ENCODE measurements at places on chromosomes 3 and 15.

GRCh38 chr3:40869939-40870338 is 329.4 kb upstream of the CTNNB1 start:
- DNase-seq, result no peak

DNA sequence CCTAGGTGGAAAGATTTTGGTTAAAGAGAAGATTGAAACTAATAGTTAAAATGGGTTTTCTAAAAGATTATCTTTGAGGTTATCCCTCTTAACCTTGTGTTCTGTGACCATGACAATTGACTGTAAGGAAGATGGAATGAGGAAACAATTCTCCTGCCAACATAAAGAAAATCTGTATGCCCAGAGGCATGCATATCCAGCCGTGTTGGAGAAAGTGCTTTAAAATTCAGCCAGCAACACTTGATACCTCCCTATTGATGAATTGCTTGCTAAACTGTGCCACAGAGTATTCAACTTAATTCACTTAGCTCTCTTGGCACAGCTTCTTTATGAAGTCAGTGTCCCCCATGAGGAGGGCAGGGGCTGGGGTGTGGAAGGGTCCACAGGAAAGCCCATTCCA is 203.5 kb downstream of the UBE2E2 start:
- no peak for DNase-seq

GRCh38 chr3:42254566-42254965 is 11.4 kb downstream of the CCK start:
- no peak for DNase-seq

- no peak for DNase-seq
Observed at GRCh38 chr3:16369276-16369675, 104.3 kb downstream of the OXNAD1 start.

- no peak for DNase-seq
Observed at GRCh38 chr3:71510510-71510909, 73.0 kb downstream of the FOXP1 start.

DNA sequence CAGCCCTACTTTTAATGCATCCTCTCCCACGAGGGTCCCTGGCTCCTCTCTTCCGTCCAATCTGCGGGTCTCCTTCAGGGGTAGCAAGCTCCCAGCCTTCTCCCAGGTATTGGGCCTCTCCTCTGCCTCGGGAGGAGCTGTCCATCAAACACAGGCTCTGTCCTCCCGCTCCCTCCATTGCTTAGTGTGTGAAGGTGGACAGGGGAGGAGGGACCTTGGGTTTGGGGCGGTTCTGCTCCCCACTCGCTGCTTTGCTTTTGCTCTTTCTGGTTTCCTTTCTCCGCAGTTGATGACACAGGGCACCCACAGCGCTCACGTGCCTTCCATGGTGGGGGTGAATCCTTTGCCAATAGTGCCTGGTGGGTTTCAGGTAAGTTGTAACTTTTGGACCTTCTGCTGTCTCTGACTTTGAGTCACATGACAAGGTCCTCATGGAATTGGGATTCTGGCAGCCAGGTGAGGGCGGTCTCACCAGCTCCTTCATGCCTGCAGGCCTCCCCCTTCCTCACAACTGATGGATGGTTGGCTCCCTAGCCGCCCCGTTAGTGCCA is 18.9 kb downstream of the MUC20 start:
- no peak for DNase-seq

DNA sequence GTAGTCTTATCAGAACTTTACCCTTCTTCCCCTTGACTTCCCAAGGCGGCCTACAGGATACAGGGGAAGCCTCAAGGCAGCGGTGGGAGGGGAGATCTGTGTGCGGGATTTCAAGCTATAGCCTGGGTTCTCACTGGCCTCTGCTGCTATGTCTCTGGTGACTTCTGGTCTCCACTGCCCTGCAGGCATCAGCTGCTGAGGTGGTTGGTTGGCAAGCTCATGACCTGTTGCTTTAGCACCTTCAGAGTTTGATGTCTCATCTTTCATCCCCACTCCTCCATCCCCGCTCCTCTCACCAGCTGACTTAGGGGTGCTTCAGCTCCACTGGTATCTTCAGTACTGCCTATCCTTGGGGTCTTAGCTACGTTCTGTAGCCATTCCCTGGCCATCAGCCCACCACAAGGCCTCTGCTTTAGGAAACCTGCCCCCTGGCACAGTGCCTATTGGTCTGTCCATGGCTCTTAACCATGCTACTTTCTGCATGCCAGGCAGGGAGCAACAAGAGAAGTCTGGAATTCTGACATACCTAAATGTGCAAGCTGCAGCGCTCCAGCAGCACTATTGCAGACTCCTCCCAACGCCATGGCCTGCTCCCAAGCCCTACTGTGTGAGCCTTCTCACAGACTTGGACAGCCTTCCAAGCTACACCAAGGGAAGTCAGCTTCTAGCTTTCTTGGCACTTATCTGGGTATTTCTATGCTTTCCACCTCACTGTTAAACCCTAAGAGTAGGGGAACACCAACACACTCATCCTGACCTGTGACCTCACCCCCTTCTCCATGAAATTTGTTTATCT is 1.8 kb upstream of the YEATS2 start:
- DNase-seq, result no peak

DNA sequence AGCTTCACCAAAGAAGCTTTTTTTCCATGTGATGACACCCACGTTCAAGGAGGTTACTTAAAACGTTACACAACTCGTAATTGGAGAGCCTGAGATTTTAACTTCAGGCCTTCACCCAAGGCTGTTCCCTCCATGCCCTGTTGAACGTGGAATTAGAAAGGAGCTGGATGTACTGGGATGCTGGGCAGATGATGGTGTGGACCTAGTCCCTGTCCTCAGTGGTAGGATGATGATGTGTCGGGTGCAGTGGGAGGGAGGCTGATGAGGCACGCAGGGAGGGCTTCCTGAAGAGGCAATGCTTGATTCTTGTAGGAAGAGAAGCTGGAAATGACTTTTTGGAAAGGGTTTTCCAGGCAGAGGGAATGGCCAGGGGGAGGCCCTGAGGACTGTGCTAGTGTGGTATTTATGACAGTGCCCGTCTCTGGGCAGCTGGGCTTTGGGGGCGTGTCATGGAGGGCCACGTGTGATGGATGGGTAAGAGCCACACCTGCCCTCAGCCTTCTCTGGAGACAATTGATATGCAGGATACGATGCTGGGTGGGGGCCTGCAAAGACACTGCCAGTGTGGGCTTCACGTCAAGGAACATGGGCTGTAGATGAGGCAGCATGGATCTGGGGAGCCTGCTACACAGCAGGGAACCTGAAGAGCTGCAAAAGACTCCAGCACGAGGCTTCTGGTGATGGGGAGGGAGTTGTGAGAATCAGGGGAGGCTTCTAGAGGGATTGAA is 15.3 kb downstream of the SYNM start:
- DNase-seq, result no peak

DNA sequence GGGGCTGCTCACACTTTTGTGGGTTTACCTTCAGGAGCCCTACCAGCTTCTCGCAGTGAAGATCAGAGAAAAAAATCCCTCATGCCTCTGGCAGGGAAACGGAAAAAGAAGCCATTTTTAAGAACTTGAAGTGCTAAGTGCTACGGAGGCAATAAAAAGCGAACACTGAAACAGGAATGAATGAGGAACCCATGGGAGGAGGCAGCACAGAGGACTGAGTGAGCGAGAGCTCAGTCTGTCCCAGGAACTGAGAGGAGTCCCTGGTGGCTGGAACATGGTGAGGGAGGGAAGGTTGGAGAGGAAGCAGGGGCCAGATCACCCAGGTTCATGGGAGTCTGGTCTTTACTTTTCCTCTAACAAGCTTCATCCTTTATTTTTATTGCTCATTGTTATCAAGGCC is 228.1 kb upstream of the PROK2 start:
- DNase-seq, result no peak

GRCh38 chr15:70605606-70606410 is 157.6 kb downstream of the UACA start:
- DNase-seq, result no peak

DNA sequence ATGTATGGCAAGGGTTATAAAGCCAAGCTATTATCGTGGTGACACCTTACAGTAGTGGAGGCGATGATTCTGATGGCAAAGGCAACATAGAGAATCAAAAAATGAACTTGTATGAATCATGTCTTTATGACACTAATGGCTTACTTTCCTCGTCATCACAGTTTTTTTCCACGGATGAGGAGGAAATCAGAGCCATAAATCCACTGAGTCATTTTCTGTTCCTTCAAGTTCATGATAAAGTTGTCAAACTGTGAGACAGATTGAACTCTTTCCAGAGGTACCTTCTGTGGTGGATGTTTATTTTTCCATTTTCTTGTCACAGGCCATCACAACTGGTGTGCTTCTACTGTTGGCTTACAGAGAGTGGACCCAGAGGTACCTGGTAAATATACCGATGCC is 8.5 kb downstream of the TMEM212 start:
- no peak for DNase-seq

DNA sequence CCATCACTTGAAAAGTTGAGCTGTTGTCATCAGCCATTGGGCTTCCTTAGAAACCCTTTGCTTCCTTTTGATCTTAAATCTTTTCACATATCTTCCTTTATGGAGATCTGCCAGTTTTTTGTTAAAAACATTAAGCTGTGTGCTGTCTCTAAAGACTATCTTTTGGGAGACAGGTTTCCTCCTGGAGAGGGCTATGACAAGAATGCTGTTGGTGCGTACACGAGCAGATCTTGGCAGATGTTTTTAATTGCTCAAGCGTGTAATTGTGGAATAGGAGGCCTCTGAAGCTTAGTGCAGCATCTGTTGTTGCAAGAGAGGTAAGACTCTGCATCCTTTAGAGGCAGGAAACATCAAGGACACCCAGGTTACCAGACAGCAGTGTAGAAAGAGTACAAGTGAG is 56.8 kb downstream of the PHLDB2 start:
- no peak for DNase-seq

GRCh38 chr3:162367429-162368260 is 871.0 kb downstream of the OTOL1 start:
- DNase-seq, result no peak

- DNase-seq, result no peak
Observed at GRCh38 chr3:169509359-169509758, 154.2 kb downstream of the MECOM start.

DNA sequence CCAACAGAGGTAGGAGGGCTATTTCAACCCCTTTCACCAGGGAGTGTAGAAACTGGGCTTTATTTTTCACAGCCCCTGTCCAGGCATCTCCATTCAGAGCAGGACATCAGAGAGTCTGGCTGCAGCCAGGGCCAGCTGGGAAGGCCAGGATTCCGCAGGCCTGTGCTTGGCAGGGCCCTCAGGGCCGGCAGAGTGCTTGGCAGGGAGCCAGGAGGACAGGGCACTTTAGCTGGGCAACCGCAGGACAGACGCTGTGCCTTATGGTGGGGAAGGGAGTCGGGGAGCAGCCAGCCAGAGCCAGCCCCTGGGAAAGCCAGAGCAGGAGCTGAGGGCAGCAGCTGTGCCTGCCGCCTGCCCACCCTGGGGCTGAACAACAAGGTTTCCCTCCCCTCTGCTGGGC is 34.5 kb upstream of the IQCF6 start:
- no peak for DNase-seq

DNA sequence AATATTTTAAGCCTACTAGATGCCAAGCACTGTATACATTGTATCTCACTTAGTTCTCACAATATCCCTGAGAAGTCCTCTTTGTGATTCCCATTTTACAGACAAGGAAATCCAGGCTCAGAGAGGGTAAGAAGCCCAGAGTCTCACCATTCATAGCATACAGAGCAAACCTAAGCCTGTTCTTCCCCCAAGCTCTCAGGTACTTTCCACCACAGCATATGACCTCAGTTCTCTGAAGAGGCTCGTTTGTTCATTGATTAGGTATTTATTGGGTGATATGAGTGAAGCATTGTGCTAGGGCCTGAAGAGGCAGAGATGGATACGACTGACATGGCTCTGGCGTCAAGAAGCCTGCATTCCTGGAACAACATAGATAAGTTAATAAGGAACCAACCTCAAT is 310.9 kb upstream of the UMPS start:
- DNase-seq, result no peak

GRCh38 chr3:23203708-23204330 is 692 bp downstream of the UBE2E2 start:
- no peak for DNase-seq

DNA sequence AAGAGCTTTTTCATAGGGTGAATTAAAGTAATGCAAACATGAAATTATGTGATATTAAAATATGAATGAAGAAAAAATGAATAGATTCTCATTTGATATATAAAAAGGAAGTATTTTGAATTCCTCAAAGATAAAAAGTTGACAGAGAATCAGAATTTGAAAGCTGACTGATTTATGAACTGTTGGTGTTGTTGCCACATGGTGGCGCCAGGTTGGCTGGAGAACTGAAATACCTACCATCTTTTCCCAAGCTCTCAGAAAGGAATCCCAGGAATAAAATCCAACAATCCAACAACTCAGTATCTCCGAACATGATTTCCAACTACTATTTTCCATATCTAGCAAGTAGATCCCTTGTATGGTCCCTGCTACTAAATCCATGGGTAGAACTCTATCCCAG is 3.1 kb downstream of the MYRIP start:
- no peak for DNase-seq

DNA sequence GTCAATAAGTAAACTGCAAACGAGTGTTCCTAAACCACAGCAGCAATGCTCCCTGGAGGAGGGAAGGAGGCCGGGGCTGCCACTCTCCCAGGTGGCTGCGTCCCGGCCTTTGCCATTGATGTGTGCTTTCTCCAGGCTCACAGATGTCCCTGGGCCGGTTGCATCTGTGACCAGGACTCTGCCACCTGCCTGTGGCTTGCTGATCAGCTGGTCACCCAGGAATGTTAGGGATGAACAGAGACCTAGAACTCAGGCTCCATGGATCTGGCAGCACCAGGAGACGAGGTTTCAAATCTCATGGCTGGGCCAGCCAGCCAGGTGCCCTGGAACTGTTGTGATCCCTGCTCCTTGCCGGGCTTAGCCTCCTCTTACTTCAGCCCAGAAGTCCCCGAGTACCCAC is 65.7 kb downstream of the KLF15 start:
- no peak for DNase-seq

GRCh38 chr15:100426937-100427336 is 85.2 kb upstream of the ADAMTS17 start:
- DNase-seq, result no peak

- DNase-seq, result no peak
Observed at GRCh38 chr3:177357352-177358090, 160.2 kb upstream of the TBL1XR1 start.

- no peak for DNase-seq
Observed at GRCh38 chr15:70783041-70783440, 19.7 kb upstream of the UACA start.

Measured in activated CD4-positive, alpha-beta T cell treated with anti-CD3 and anti-CD28 coated beads, Interleukin-2, amount 50 U/mL, for 24 hours (primary cell).